ENCODE measurements at places on chromosomes 2 and 18. TPM values are rescaled to one million over a fixed set of nuclear protein-coding genes. Genes with fewer than 3 reads are reported as not detected.

The ABCG5 gene
- not detected for total RNA-seq

- no peak for DNase-seq
Measured at GRCh38 chr2:27724191-27724590, 47.3 kb upstream of the MRPL33 start.

GRCh38 chr2:37916512-37917082 lies 8.5 kb upstream of the RMDN2 start:
- DNase-seq: no peak

- no peak for DNase-seq
Measured at GRCh38 chr2:68877079-68877772, 6.0 kb upstream of the BMP10 start.

The CYP27C1 gene
- not detected for total RNA-seq

GRCh38 chr18:55220523-55220922 lies 261.3 kb upstream of the CCDC68 start:
- DNase-seq: no peak

Measured in pancreas (tissue), 10 donors.